NCI-H1092 (cell line): ENCODE measurements at places on chromosomes 11 and 22.

GRCh38 chr22:38074181-38075104, 9.5 kb downstream of the SLC16A8 start:
- no peak for DNase-seq

- DNase-seq = no peak
These were observed 103.8 kb downstream of the RRAS2 start for GRCh38 chr11:14255238-14255534.

DNA sequence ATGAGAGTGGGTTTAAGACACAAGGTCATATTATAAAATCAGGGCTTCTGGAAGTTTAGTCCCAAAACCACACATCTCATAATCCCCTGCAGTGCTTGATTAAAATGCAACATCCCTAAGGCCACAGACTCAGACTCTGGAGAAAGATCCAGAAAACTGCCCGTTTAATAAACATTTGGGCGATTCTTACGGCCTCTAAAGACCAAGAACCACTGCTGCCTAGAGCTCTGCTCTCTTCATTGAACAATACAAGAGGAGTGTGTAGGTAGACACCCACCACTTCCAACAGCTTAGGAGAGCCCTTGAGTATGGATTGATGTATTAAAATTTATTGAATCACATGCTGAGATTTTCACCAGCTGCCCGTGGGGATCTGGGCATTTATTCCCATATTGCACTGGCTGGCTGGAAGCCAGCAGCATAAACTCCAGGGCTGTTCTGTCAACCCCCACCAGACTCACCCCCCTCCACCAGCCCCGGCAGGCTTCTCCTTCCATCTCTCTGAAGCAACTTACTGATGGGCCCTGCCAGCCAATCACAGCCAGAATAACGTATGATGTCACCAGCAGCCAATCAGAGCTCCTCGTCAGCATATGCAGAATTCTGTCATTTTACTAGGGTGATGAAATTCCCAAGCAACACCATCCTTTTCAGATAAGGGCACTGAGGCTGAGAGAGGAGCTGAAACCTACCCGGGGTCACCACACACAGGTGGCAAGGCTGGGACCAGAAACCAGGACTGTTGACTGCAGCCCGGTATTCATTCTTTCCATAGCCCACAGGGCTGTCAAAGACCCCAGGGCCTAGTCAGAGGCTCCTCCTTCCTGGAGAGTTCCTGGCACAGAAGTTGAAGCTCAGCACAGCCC, 749 bp upstream of the BEST1 start:
- DNase-seq = peak; percentile 77

- DNase-seq = no peak
These were observed 18.5 kb downstream of the PLA2G6 start for GRCh38 chr22:38162881-38163843.

- no peak for DNase-seq
These were observed 130.9 kb downstream of the PARVA start for GRCh38 chr11:12508151-12508751.

DNA sequence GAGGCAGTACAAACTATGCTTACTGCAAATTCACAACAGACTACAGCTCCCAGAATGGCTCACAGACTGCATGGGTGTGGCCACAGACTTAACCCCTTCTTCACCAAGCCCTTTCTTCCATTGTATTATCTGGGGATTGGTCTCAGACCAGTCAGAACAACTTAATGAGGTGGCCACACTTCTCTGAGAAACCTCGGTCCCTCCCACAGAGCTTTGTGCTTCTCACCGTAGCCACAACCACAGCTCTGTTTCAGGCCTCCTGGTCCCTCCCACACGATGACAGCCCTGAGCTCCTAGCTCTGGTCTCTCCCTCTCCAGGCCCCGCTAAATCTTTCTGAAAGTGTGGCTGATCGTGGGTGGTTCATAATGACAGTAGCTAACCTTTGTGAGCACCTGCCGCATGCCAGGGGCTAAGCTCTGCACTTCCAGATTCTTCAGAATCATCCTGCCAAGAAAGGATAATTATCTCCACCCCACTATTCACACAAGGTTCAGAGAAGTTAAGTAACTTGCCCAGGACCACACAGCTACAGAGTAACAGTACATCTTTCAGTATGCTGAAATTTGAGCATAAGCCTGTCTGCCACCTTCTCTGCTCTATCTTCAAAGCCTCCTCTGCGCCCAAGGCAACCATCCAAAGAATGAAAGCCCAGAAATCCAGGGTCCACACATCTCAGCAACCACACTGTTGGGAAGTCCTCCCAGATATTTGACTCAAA, 5.4 kb downstream of the PDE2A start:
- DNase-seq = no peak

- DNase-seq = no peak
These were observed 273.9 kb downstream of the SBF2 start for GRCh38 chr11:10019906-10020682.
